ENCODE measurements at places on chromosomes 2 and 18.

- DNase-seq, result no peak
Measured at GRCh38 chr18:2028986-2029385, 542.3 kb downstream of the METTL4 start.

- DNase-seq, result no peak
Measured at GRCh38 chr18:50131591-50131990, 63.4 kb downstream of the MYO5B start.

- no peak for DNase-seq
Measured at GRCh38 chr2:149184991-149185390, 145.4 kb upstream of the LYPD6 start.

DNA sequence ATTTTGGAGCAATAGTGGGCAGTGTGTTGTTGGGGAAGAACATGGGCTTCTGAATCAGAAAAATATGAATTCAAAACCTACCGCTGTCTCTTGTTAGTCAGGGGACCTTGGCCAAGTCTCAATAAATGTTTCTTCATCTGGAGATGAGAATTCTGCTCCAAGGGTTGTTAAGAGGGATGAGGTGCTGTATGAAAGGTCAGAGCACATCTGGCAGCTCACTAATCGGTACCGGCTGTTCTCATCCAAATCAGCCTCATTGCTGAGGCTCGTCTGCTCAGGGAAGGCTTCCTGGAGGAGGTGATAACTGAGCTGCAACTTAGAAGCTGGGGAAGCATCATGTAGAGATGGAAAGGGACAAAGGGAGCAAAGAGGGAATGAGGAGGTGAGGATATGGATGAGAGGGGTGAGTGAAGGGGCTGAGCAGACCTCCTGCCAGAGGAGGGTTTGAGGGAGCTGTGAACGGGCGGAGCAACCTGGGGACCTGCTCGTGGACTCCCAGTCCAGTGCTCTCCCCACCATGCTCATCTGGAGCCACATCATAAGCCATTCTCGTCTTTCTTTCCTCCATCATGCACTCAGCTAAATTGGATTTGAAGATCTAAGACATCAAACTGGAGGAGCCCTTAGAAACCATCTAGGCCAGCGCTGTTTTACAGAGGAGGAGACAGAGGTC, 47.4 kb downstream of the GREB1 start:
- DNase-seq, result no peak

DNA sequence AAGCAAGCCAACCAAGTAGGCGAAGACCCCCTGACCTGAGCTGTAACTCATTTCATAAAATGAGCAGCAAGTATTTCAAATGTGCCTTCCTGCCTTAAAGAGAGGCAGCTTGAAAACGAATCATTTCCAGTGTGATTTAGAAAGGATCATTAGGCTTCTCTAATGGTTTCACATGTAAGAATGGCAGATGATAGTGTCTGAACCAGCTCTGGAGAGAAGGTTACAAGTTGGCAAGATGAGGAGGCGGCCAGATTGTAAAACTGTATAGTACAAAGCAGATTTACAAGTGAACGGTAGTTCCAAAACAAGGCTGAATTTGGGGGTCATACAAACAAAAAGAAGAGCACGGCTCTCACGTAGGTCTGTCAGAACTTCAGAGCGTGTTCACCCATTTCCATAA, 132.4 kb downstream of the ZNF516 start:
- no peak for DNase-seq

- no peak for DNase-seq
Measured at GRCh38 chr18:69588301-69588700, 187.6 kb downstream of the DOK6 start.

DNA sequence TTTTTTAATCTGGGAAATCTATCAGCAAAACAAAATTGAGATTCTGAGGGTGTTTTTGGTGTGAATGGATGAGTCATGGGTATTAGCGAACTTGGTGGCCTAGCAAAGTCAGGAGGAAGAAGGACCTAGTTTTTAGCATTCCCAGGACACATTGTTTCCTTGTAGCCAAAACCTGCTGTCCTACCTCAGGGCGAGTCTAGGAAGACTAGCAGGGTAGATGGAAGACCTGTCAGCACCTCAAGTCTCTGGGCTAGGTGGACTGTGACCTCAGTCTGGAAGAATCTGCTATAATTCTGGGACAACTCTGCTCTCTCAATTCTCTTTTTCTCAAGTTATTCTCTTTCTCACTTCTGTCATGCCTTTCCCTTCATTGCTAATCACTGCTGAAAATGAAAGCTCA, 1399.3 kb upstream of the LRRTM1 start:
- DNase-seq, result no peak

GRCh38 chr2:46142546-46143428, 154.4 kb upstream of the EPAS1 start:
- DNase-seq, result no peak

GRCh38 chr2:241008711-241009121, 10.3 kb downstream of the SNED1 start:
- DNase-seq, result no peak

DNA sequence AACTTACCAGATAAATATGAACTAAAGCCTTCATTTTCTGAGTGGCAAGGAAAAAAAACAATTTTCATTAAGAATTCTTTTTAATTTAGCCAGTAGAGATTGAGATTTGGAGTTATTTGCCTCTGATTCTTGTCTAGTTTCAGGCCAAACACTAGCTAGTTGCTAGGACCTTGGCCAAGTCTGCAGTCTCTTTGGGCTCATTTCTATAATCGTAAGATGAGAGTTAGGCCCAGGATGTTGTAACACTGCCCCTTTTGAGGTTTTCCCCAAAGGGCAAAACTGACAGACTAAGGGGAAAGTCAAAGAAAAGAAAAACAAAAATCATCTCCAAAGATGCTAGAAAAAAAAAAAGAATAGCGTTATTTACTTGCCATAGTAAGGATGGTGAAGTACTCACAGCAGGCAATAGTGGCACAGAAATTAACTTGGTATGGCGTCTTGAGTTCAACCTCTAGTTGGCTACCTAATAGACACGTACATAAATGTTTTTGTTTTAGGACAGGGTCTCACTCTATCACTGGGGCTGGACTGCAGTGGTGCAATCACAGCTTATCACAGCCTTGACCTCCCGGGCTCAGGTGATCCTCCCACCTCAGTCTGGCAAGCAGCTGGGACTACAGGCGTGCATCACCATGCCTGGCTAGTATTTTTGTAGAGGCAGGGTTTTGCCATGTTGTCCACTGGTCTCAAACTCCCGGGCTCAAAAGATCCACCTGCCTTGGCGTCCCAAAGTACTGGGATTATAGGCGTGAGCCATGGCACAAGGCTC, 23.0 kb upstream of the ADAM17 start:
- DNase-seq, result no peak

- DNase-seq, result peak; percentile 18
Measured at GRCh38 chr2:127589841-127590240, 54.4 kb downstream of the MYO7B start.

GRCh38 chr2:10057231-10058107, 14.1 kb downstream of the KLF11 start:
- DNase-seq, result peak; percentile 86

GRCh38 chr2:23121968-23122648, 262.9 kb upstream of the KLHL29 start:
- DNase-seq, result no peak

DNA sequence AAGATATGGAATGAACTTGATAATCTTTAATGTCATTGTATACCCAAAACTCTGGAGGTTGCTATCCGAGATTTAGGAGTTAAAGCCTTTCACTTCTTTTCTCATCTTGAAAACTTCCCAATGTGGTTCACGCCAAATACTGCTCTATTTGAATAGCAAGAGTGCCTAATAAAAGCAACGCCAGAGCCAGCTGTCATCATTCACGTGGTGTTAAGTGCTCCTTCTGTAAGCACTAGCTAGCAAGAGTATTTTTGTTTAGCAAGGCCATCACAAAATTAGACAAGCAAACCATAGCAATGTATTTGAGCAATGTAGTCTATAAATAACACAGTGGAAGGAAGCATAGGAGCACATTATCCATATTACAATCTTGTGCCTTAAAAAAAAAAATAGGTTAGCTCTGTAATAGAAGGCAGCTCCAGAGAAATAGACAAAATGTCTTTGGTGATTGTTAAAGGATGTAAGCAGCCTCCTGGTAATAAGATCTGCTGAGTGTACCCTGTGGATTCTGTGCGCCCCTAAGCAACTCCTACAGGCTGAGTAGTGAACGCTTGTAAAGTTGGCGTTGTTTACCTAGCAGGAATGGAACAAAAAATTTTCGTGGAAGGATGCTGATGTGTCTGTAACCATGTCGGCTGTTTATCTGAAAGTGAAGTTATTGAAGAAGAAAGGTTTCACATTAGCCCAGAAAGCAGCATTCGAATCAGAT, 518.0 kb downstream of the CNTNAP5 start:
- DNase-seq, result no peak

GRCh38 chr2:26325851-26326250, 20.1 kb upstream of the SELENOI start:
- no peak for DNase-seq

DNA sequence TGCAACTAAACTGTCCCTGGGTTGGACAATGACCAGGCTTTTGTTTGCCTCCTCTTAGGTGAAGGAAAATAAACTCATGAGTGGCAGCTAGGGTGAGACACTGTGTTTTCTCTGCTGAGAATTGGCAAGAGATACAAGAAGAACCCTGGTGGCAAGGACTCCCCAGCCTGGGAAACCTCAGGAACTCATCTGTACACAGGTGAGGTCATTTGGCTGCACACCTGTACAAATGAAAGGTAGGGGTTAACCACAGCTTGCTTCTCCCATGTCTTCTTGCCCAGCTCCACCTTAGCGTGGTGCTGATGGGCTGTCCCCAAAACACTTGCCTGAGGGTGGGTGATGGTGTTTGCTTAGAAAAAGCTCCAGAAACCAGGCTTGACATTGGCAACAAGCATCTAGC, 97.2 kb upstream of the FAM136A start:
- no peak for DNase-seq

DNA sequence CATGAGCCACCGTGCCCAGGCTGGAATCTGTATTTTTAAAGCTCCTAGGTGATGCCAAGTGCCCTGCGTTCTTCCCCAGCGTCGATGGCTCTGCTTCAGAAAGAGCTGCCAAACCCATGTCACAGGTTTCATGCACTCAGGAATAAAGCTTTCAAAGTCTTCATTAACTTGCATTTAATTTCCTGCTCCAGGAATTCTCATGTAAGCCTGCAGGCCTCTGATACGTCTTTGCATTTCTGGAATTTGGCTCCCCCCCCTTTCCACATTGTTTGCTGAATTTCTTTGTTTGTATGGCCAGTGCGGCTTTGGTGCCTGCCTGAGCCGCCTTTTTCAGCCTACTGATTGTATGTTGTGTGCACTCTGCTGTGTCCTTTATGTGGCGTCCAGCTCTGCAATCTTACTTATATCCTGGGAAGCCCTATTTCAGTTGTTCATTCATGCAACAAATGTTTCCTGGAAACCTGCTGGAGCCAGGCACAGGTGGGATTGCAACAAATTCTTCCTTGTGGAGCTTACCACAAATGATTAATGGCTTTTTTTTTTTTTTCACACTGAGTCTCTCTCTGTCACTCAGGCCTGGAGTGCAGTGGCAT, 17.9 kb upstream of the OTOF start:
- no peak for DNase-seq

DNA sequence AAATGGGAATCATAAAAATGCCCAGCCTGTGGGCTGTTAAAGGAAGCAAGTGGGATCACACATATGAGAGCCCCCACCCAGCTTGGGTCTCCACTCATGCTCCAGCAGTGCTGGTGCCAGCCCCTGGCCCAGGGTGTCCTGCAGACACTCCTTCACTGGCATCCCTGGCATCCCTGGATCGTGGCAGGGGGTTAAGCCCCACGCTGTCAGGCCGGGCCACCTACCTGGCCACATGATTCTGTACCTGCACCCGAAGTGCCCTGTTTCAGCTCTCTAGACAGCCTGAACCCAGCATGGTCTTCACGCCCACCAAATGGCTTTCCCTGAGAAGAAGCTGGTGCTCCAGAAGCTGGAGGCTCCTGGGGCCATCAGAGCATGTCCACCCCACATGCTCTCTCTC, 137.4 kb downstream of the INHBB start:
- DNase-seq, result no peak

GRCh38 chr2:36379710-36380448, 24.3 kb downstream of the CRIM1 start:
- DNase-seq, result no peak

- no peak for DNase-seq
Measured at GRCh38 chr2:173199294-173199693, 123.6 kb downstream of the MAP3K20 start.

- no peak for DNase-seq
Measured at GRCh38 chr2:70960833-70961647, 17.4 kb upstream of the ANKRD53 start.

- no peak for DNase-seq
Measured at GRCh38 chr2:177405029-177405692, 12.6 kb downstream of the AGPS start.

DNA sequence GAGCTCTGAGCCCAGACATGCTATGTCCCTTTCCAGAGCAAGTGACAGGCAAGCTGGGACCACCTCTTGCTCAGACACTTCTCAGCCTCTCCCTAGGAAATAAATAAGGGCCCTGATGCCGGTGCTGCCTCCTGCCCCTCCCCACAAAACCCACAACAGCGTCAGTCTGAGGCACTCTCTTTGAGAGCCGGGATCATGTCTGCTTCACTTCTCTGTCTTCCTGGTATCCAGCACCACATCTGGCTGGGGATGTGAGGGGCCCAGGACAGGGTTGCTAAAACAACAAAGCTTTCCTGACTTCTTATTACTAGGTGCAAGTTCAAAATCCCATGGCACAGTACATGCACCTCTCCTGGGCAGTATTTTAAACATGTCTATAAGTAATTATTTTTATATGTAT, 103.9 kb upstream of the GLI2 start:
- DNase-seq, result no peak

- no peak for DNase-seq
Measured at GRCh38 chr2:200353120-200353519, 46.6 kb downstream of the SPATS2L start.

GRCh38 chr18:23583071-23583865, 3.0 kb downstream of the NPC1 start:
- DNase-seq, result no peak

DNA sequence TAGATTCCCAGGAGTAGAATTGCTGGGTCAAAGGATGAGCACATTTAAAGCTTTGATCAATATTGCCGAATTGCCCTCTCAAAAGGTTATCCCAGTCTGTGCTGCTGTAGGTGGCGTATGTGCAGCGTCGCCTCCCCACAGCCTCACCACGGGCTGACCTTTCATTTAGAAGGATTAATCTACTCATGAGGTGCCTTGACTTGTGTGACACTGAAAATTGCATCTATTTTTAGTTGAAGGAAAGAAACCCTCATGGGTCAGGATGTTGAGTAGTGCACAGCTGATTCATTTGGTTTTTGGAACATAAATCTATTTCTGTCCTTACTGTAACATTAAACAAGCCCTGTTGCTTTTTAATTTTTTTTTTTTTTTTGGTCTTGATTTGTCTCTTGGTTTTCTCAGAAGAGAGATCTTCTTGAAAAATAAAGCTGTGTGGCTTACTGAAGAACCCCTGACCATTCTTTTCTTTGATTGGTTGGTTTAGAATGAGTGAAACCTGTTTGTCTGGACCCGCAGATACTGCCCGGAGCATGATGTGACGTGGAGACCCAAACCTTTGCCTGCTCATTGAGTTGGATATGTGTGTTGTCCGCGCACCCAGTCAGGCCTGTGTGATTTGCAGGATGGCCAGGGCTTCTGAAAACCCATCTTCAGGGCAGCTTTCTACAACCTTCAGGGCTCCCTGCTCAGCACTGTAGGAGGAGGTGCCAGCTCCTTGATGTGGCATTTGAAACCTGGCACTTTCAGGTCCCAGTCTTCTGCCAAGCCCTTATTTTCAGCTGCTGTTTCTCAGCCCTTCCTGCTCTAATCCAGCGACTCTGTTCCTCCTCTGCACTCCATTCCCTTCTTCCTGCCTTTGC, 61.0 kb downstream of the LPIN1 start:
- no peak for DNase-seq

Data from ovary (tissue), 10 donors.